ENCODE measurements at places on chromosomes 11 and 22. TPM values are rescaled to one million over a fixed set of nuclear protein-coding genes. Genes with fewer than 3 reads are reported as not detected.

Gene SCGB1C1
- total RNA-seq = not detected

Gene PLEKHB1
- 4.7 TPM for total RNA-seq

Gene KCTD14
- total RNA-seq = 0.49 TPM

Gene UBQLNL
- 0.12 TPM for total RNA-seq

Gene WT1
- not detected for total RNA-seq

Gene OR52N4
- total RNA-seq = 1.1 TPM

Gene ASRGL1
- 10.1 TPM for total RNA-seq

Gene PHLDA2
- total RNA-seq = 6.2 TPM

Gene CCDC87
- total RNA-seq = 0.15 TPM

Gene RPUSD4
- 36.9 TPM for total RNA-seq

Gene C11orf86
- total RNA-seq = not detected

Gene KDELR3
- 0.95 TPM for total RNA-seq

Gene NADSYN1
- 120 TPM for total RNA-seq

Gene CTSF
- 1.2 TPM for total RNA-seq

Gene CTTN
- total RNA-seq = 2.2 TPM

Gene TOLLIP
- 43.2 TPM for total RNA-seq

Gene PLA2G3
- not detected for total RNA-seq

Gene FAM111B
- 63.7 TPM for total RNA-seq

Gene ASPHD2
- total RNA-seq = 17.4 TPM
